Right atrium auricular region (tissue), 2 donors: ENCODE measurements at places on chromosomes 1 and 21. TPM values are rescaled to one million over a fixed set of nuclear protein-coding genes. Genes with fewer than 3 reads are reported as not detected.
A peak's percentile ranks its signal among the peaks of the same experiment; 100 is the strongest.

- DNase-seq: no peak
Measured at GRCh38 chr1:185495898-185496297, 178.9 kb upstream of the IVNS1ABP start.

GRCh38 chr21:44539046-44539445 is 949 bp downstream of the KRTAP10-1 start:
- no peak for DNase-seq

CELF3 gene
- total RNA-seq: not detected

GRCh38 chr1:7388488-7389185 is 382.5 kb upstream of the VAMP3 start:
- DNase-seq: peak; percentile 59

GRCh38 chr1:170729225-170730002 is 65.5 kb downstream of the PRRX1 start:
- peak; percentile 64 for DNase-seq

- DNase-seq: no peak
Measured at GRCh38 chr1:92277105-92277723, 21.6 kb downstream of the GLMN start.

- no peak for DNase-seq
Measured at GRCh38 chr1:111496398-111496797, 7.0 kb downstream of the ADORA3 start.

- DNase-seq: no peak
Measured at GRCh38 chr21:28442085-28442484, 550.6 kb downstream of the LTN1 start.

DNA sequence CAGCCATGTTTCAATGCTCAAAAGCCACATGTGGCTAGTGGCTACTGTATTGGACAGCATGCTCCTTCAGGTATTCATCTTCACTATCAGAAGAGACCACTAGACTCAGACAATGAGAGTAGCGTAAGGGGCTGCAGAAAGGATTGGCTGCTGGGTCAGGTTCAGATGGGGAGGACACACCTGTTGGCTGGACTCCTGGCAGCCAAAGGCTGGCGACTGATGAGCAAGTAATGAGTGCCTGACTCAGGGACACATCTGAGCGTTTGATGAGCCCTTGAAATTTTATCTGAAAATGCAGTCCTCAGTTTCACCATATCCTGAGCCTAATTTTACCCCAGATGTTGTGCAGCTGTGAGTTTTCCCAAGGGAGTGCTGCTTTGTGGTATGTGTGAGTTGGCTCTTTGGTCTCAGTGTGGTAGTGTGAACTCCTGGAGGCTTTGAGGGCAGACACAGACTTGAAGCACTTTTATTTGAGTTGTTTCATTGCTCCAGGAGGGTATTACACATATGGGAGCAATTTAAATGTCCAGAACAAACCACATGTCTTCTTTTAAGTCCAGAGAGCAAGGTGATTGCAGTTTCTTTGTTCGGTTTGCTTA is 9.6 kb downstream of the ST6GALNAC3 start:
- no peak for DNase-seq

GRCh38 chr1:57440096-57440495 is 16.2 kb upstream of the DAB1 start:
- DNase-seq: no peak

DNA sequence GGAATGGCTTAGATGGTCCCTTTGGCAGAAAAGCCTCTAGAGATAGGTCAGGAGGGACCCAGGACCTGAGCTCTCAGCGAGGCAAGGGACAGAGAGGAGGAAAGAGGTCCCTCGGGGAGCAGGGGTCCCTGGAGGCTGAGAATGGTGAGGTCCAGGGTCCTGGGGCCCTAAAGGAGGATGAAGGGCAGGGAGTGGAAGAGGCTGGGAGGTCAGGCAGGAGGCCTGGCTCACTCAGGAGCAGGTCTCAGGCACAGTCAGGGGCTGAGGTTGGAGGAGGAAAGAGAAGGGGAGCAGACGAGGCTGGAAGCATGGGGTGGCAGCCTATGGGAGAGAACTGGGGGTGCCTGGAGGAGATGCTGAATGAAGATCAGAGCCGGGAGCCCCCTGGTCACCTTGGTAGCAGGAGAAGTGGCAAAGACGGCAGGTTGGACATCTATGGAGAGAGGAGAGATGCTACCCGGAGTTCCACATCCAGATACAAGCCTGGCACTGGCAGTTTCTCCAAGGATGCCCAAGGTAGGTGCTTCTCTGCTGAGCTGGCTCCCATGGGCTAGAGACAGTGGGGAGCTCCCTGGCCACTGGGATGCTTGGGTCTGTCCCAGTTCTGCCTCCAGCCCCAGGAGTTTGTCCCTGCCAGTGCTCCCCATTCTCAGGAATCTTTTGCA is 22.6 kb downstream of the IGFN1 start:
- DNase-seq: no peak

ZNF593OS gene
- not detected for total RNA-seq

C21orf58 gene
- 0.74 TPM for total RNA-seq

GRCh38 chr1:162387226-162388082 is 5.9 kb downstream of the C1orf226 start:
- no peak for DNase-seq

GBP7 gene
- not detected for total RNA-seq

DNA sequence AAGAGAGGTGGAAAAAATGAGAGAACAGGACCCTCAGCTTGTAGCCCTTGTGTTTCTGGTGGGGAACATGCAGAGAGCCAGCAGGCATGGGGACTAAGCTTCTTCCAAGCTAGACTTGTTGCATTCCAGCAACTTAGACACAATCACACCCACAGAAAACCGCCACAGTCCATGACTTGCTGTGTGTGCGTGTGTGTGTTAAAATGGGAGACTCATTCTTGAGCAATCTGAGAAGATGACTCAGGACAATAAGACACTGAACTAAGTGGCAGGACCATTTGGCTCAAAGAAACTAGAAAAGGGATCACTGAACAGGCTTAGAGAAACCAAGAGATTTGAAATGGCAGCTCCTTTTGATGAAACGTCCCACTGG is 78.0 kb downstream of the HLX start:
- DNase-seq: peak; percentile 78

PSMG1 gene
- 24.4 TPM for total RNA-seq

MTR gene
- total RNA-seq: 21.8 TPM

DNA sequence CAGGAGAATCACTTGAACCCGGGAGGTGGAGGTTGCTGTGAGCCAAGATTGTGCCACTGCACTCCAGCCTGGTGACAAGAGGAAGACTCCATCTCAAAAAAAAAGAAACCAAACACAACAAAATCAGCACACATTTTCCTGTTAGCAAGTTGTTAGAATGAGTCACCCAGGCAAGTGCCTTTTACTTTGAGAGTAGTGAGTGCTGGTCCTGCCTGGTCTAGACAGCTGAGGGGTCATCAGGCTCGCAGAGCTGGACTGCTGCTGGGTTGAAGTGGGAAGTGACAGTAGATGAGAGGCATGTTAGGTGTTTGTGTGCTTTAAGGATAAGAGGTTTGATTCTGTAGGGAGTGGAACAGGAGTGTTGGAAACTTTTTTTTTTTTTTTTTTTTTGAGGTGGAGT is 31.9 kb downstream of the GNPAT start:
- no peak for DNase-seq

- DNase-seq: no peak
Measured at GRCh38 chr1:154846565-154847442, 23.3 kb downstream of the KCNN3 start.

OR2T29 gene
- total RNA-seq: not detected

GRCh38 chr1:154533952-154534844 is 24.3 kb downstream of the UBE2Q1 start:
- no peak for DNase-seq

GRCh38 chr1:5910666-5911065 is 81.6 kb downstream of the NPHP4 start:
- DNase-seq: no peak

DNA sequence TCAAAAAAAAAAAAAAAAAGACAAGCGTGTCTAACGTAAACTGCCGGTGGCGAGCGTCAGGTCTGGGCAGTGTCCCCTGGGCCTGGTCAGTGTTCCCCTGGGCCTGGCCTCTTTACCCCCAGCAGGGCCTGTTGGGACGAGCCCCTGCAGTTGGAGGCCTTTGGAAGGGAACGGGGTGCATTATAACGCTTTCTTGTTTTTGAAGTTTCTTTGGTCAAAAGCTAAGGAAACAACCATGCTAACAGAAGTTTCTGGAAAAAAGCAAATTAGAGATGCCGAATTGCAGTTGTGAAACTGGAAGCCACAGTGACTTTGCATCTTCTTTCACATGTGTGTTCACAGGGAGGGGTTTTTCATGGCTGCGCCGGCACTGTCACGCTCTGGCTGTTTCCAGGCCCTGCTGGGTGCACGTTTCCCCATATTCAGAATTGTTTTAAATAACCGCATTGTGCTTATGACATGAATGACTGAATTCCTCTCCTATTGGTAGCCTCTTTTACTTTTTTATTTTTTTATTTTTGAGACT is 16.0 kb downstream of the RRP1 start:
- no peak for DNase-seq

DNA sequence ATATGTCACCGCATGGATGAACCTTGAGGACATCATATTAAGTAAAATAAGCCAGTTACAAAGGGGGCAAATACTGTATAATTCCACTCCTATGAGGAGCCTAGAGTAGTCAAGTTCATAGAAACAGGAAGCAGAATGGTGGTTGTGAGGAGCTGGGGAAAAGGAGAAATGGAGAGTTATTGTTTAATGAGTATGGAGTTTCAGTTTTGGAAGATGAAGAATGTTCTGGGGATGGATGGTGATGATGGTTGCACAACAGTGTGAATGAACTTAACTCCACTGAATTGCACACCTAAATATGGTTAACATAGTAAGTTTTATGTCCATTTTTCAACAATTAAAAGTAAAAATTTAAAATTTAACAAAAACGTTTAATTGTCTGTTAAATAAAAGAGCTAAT is 220.9 kb upstream of the JUN start:
- DNase-seq: no peak

DNA sequence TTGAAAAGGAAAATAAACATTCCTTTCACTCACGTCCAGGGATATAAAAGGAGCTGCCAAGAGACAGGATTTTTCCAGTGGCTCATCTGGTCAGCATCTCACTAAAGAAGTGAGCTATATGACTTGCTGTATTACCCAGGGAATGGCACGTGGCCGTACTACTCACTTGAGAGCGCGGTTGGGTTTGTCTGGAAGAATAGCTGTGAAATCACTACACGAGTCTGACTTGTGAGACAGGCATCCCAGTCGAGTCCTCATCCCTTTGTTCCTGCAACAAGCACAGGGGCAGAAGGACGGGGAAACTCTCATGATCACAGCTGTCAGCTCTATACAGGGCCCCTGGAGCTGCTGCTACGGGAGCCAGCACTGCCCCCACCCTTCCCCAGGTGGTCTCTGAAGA is 17.7 kb downstream of the RGS8 start:
- no peak for DNase-seq

DNA sequence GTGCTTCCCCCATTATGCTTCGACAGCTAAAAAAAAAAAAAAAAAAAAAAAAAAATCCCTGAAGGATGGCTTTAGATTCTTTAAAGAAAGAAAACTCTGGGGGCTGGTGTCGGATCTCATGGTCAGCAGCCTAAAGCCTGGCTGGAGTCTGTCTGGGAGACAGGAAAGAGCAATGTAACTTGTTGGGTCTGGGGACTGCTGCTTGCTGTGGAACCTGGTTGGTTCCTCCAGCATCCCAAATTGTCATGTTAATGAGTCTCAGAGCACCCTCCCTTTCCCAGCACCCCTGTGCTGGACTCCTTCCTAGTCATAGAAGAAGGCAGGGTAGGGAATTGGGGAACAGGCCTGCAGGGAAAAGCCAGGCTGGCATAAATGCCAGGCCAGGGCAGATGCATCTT is 3.0 kb downstream of the KCNC4 start:
- DNase-seq: no peak

OR2T2 gene
- total RNA-seq: not detected

- DNase-seq: no peak
Measured at GRCh38 chr1:1752190-1752589, 26.1 kb downstream of the NADK start.

GRCh38 chr1:92084651-92085050 is 4.5 kb downstream of the BTBD8 start:
- DNase-seq: no peak

GRCh38 chr1:172429331-172430127 is 9.0 kb downstream of the C1orf105 start:
- no peak for DNase-seq

DNA sequence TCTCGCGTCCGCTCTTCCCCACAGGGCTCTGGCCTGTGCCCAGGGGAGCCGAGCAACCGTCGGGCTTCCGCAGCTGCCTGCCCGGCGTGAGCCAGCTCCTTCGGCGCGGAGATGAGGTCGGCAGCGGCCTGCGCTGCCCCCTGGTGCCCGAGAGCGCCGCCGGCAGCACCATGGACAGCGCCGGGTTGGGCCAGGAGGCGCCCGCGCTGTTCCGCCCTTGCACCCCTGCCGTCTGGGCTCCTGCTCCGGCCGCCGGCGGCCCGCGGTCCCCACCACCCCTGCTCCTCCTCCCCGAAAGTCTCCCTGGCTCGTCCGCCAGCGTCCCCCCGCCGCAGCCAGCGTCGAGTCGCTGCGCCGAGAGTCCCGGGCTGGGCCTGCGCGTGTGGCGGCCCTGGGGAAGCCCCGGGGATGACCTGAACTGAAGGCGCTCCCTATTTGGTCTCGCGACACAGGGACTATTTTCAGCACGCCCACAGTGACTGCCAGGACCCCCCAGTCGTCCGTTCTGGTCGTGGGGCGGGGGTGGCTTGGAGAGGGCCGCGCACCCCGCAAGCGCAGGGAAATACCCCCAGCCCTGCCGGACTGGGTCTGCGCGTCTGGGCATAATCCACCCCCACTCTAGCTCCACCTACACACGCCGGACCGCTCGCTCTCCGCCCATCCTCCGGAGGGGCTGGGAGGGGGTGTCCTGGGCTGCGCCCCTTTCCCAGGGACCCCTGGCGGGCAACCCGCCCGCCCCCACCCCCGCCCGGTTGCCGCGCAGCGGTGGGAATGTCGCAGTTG is 1.3 kb downstream of the HES3 start:
- DNase-seq: no peak

DNA sequence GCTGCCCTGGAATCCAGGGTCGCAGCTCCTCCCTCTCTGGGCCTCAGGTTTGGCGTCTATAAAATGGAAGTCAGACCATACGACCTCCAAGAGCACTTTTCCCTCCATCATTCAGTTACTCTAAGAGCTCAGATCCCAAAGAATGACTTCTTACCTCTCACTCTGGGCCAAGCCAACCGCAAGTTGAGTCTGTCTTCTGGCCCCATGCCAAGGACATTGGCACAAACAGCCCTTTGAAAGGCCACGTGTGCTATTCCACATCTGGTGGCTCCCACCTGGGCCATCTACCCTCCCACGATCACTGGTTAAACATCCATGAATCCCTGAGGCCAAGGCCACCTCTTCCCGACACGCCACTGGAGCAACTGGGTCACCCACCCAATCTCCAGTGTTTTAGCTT is 12.4 kb downstream of the SLC2A7 start:
- DNase-seq: no peak

- no peak for DNase-seq
Measured at GRCh38 chr1:236602171-236602570, 2.1 kb downstream of the HEATR1 start.

GRCh38 chr1:167762061-167762746 is 40.4 kb downstream of the MPZL1 start:
- DNase-seq: no peak

DNA sequence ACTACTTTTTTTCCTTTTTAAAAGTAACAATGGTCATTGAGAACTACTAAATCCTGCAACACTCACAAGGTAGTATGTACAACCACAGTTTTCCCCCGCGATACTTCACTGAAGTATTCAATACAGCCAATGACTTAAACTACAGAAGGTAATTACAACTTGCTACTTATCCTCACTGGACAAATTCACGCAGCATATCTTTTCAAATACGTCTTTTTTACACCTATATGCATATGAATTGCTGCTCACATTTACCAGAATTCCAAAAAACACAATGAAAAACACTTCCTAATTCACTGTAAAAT is 12.4 kb downstream of the NRIP1 start:
- no peak for DNase-seq
